ENCODE measurements at places on chromosomes 2 and 18.

DNA sequence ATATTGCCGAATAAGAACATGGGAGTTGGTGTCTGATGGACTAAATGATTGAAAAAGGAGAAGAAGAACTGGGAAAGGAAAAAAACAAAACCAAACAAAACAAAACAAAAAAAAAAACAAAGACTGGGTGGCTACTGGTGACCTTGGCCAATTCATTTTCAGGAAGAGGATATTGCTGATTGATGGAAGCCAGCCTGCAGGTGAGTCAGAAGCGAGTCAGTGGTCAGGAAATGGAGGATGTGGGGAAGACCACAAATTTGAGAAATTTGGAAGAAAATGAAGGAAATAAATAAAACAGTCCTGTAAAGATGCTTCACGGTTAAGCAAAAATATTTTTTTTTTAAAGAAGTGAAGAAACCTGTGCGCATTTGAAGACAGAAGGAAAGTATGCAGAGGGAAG, 296.9 kb downstream of the ZNF521 start:
- DNase-seq: no peak

DNA sequence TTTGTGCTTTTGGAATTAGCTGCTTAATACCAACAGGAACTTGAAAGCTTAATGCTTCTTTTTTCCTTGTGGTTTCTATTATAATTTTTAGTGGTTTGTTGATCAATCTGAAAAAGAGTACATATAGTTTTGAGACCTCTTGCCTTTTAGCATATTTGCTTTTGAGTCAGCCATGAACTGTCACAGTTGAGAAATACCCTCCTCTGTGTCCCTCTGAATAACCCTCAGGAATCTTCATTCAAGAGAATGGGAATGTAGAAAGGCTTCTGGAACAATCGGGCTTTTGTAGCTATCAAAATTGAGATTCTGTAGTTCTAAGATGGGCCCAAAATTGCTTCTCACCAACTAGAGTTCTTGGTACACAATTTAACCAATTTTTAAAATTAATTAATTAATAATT, 451.1 kb upstream of the TRIB2 start:
- no peak for DNase-seq

DNA sequence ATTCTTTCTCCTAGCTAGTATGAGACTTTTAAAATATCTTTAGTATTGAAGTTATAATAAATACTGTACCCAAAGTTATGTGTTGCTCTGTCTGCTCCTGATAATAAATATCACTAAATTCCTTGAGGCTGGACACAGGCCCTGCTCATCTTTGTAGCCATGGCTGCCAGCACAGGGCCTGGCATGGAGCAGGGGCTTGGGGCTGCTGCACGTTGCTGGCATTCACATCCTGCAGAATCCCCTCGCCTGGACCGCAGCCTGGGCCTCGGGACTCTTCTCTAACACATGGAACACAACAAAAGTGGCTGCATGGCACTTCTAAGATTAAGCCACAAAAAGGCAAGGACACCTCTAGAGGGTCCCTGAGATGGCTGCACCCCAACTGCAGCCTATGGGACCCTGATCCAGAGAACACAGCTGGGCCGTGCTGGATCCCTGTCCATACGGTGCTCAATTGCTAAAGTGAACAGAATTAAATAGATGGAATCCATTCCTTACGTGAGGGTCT, 477.5 kb upstream of the MYT1L start:
- DNase-seq: no peak

DNA sequence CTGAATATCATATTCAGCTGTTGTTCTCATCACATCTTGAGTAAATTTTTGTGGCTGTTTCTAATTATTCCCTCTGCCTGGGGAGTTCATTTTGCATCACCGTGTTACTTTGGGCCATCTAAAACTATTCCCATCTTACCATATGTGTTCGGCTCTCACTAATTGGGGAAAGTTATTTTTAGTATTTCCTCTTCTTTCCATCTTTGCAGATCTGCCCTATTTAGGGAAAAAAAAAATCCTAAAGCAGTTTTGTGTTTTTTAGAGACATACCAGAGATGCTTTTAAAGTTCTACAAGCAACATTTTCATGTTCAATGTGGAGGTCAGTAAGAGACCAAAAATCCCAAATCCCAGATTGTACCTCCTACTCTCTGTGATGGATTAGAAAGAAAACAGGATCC, 111.3 kb upstream of the NDUFV2 start:
- DNase-seq: no peak

DNA sequence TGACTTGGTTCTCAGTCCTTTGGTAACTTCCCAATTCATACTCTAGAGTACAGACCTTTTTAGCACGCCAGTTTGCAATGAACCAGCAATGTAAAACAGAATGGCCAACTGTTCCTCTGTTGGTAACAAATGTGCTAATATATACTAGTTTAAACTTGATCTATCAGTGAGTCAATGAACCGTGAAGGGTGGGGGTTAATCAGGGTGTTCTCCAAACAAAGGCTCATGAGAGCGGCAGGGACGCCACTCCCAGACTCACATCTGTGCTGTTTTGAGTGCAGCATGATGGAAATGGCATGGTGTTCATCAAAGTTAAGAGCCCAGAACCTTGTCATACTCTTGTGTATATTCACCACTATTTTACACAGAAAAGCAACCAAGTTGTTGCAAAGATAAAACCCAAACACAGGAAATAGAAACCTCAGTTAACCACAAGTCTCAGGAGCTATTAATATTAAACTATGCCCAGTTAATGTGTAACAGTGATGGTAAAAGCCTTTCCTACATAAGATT, 70.3 kb downstream of the CERKL start:
- no peak for DNase-seq

- DNase-seq: no peak
These were observed 53.5 kb downstream of the HNRNPLL start for GRCh38 chr2:38549071-38549704.

DNA sequence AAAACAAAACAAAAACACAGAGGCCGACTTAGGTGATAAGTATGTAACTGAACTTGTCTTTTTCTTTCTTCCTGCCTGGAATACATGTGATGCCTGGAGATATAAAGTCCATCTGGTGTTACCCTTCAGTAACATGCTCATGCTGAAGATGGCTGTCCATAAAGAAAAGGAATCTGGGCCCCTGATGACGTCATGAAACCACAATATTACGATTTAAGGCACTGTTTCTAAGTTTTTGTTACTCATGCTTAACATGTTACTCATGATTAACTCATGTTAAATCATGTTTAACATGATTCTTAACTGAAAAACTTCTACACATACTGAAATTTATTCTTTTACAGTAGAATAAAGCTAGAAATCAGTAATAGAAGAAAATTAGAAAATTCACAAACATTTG, 49.0 kb downstream of the STRADB start:
- no peak for DNase-seq

- no peak for DNase-seq
These were observed 10.5 kb upstream of the DSG2 start for GRCh38 chr18:31487246-31488015.

DNA sequence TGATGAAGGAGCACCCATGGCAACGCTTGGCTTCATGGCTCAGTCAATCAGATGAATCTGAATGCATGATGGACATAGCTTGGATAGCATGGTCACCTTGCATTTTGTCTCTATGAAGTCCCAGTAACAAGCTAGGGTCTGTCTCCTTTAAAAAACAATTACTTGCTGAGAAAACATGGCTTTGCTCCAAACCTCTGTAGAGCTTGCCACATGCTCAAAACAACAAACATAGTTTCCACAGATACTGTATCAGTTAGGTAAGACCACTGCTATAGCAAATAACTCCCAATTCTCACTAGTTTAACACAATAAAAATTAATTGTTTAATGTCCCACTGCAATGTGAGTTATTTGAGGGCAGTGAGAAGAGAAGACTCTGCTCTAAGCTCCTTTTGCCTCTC, 401.0 kb downstream of the IRS1 start:
- DNase-seq: no peak

GRCh38 chr18:76446321-76447257, 48.5 kb downstream of the ZNF516 start:
- no peak for DNase-seq

DNA sequence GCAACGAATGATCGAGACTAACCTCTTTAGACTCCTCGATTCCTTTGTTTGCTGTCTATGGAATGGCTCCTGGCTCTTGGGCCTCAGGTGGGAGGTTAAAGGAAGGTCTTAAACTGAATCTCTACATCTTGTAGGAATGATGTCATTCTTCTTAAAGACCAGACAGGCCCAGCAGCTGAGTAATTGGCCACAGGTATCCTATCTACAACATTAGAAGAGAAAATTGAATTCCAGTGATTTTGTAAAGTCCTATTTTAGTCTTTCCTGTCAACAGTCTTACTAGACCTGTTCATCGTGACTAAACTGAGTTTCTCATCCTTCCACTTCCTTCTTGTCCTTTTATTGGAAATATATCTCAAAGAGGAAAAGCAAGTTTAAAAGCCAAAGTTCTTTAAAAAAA, 274.8 kb downstream of the ALPK2 start:
- no peak for DNase-seq

GRCh38 chr2:4391013-4391412, 687.6 kb downstream of the DCDC2C start:
- DNase-seq: no peak

DNA sequence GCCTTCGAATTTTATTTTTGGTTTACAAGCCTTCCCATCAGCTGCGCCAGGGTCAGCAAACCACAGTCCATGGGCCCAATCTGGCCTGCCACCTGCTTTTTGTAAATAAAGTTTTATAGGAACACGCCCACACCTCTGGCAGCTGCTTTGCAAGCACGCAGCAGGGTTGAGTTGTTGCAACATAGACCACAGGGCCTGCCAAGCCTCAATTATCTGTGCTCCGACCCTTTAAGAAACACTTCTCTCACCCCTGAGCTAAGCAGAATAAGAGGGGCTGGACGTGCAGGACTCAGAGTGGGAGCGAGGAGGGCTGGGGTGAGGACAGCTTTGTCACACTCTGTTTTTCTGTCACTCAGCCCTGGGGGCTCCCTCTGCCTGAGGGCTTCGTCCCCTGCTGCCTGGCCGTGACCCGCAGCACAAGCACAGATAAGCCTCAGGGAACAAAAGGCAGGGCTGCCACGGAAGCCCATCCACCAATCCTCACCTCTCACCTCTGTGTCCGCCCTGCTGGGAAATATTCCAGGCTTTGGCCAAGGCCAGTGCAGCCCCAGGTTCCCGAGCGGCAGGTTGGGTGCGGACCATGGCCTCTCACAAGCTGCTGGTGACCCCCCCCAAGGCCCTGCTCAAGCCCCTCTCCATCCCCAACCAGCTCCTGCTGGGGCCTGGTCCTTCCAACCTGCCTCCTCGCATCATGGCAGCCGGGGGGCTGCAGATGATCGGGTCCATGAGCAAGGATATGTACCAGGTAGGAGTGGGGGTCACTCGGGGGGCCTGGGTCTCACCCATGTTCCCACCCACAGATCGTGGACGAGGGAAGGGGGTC, at the start of gene AGXT:
Gene AGXT, plus strand, starts transcription at position 539 of the 823 bp plus-strand sequence. Its CDS starts 42 bp downstream, at position 581.
- no peak for DNase-seq

- DNase-seq: no peak
These were observed 9.1 kb upstream of the SAP130 start for GRCh38 chr2:128036748-128037607.

DNA sequence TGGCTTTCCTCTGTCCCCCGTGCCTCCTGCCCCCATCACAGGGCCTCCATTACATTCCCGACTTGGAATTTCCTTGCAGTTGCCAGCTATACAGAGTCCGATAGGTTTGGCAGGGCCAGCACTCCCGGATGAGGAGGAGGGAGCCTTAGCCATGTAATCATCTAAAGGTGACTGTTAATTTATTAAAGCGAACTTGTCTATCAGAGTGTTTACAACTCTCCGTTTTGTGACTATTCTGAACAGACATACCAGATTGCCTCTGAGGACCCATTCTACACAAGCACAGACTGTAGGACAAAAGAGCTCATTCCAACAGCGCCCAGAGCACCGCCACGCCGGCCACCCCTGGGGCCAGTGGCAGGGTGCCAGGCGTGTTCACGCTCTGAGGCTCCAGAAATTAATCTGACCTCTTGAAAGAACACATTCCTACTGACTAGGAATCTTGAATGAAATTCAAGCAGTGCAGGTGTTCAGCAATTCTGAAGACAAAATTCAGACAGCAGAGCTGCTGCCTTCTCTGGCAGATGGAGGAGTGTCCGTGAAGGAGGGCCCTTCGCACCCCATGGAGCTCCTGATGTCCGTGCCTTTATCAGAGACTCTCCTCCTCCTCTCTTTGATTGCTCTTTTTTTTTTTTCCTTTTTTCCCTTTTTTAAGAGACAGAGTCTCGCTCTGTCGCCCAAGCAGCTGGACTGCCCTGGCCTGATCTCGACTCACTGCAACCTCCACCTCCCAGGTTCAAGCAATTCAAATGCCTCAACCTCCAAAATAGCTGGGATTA, 58.1 kb upstream of the RALBP1 start:
- DNase-seq: no peak

DNA sequence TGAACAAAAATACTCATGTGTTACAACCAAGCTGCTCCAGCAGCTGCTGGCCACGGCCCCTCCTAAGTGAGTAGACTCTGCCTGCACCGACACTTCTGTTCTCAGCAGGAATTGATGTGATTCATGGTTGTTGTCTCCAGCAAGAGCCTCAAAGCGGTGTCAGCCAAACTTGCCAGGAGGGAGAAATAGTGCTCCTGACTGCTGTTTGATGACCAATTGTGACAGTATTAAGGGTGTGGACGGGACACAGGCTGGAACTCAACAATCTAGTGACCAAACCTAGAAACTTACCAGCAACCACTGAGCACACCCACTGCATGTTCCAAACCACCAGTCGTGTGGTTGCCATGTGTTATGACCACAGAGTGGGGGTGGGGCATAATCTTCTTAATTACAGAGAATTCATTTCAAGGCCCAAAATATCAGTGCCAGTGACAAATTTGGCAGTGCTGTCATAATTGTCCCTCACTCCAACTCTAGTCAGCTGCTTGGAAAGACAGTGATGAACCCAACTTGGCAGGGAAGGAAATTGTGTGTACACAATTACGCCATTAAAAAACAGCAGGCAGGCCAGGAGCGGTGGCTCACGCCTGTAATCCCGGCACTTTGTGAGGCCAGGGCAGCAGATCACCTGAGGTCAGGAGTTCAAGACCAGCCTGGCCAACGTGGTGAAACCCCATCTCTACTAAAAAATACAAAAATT, 30.4 kb downstream of the FBLN7 start:
- no peak for DNase-seq

- no peak for DNase-seq
These were observed 457.6 kb upstream of the SOX11 start for GRCh38 chr2:5234563-5234962.

- DNase-seq: no peak
These were observed 288.8 kb upstream of the SIX3 start for GRCh38 chr2:44652701-44653100.

- DNase-seq: peak; percentile 4
These were observed 633 bp downstream of the KIAA1328 start for GRCh38 chr18:36829362-36830157.

DNA sequence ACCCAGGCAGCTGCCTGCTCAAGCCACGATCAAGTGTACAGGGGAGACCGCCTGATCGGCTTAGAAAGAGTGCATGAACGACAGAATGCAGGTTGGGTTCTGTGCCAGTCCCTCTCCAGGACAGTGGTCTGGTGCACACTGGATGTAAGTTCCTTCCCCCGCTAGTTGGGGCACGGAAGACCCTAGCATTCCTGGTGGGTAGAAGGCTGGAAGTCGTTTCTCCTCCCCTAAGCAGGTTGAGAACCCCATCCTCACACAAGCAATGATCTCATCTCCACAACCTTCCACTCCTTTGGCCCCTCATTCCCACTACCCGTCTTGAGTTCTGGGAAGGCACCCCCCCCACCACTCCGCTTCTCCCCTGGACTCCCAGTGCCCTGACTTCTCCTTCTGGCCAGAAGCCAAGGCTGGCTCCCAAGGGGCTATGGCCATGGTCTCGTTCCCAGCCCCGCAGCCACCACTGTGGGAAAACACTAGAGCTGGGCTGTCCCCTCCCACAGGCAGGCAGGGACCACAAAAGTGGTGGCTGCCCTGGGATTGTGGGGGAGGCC, 1.4 kb upstream of the ANKRD39 start:
- no peak for DNase-seq
